ENCODE measurements at places on chromosomes 5 and 9. TPM values are rescaled to one million over a fixed set of nuclear protein-coding genes. Genes with fewer than 3 reads are reported as not detected.

- DNase-seq = peak; percentile 30
These were observed 224.5 kb downstream of the DOCK8 start for GRCh38 chr9:438961-439768.

ECSCR gene
- total RNA-seq = not detected

DNA sequence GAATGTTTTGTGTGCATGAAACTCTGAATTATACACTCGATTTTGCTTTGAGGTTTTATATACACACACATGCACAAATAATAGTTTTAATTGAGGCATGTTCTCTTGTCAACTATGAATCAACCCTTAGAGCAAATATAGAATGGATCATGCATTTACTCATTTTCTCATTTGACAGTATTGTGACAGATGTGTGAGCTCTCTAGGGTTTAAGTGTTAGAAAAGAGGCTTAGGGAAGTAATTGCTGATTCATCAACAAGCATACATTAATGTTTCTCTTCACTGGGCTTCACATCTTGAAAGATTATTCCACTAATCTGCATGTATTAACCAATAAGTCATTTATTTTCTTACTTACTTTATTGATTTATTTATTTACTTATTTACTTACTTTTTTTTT lies 1356.8 kb upstream of the ACO1 start:
- no peak for DNase-seq

DNA sequence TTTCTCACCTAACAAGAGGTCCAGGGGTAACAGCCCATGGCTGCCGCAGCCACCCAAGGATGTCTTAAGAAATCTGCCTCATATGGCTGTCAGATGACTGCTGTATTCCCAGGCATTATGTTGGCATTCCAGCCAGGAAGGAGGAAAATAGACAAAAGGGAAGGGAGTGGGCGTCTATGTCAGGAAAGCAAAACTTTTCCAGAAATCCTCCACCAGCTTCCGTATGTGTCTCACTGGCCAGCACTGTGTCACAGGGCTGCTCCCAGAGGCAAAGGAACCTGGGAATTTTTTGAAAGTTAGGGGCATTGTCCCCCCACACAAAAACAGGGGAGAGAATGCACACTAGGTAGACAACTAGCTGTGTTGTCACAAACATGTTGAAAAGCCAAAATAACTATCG lies 7.3 kb downstream of the BHMT2 start:
- DNase-seq = no peak

GRCh38 chr9:31347082-31347617 lies 1037.3 kb upstream of the ACO1 start:
- peak; percentile 48 for DNase-seq

DNA sequence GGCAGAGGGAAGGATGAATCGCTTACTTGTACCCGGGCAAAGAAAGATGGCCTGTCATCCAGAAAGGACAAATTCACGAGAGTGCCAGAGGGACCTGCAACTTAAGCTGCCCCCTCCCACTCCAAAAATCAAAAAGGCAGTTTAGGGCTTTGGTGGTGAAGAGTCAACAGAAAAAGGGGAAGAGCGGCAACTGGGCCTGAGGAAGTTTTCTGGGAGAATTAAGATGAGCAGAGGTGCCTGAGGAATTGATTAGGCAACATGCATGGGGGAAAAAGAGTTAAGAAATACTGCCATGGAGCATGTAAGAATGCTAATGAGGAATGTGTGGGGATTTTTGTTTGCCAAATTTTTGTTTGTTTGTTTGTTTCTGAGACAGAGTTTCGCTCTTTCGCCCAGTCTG lies 1.8 kb upstream of the ACTL7B start:
- DNase-seq = no peak

FAM221B gene
- 1.2 TPM for total RNA-seq

DNA sequence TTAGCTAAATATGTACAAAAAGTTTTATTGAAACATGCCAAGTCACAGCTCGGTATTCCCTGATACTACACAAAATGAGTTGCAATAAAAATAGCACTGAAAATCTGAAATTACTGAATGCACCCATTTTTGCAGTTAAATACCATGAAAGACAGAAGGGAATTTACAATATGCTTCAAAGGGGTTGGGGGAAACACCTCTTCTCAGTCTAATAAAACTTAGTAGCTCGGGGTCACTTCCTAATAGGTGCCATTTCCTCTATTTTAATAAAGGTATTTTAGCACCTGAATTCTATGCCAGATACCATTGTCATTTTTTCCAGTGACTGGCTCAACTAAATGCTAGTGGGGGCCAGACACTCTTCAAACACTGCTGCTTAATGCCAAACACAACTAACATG lies 204.1 kb upstream of the MEF2C start:
- DNase-seq = no peak

DNA sequence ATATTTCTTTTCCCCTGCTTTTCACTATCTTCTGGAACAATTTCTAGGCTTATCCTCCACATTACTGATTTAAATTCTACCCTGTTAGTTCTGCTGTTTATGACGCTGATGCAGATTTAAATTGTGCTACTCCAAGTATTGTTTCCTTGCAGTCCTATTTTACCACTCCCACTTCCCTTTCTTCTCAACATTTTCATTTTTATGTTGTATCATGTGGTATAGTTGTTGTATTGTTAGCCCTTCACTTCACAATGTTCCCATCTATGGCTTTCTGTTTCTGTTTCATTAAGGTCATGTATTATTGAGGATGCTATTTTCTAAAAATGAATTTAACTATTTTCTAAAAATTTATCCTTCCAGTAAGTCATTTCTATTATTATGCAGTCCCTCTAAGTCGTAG lies 254.4 kb downstream of the NDUFS4 start:
- DNase-seq = no peak

Measured in umbilical cord (tissue), 2 donors.